ENCODE measurements at places on chromosomes 4 and X.

DNA sequence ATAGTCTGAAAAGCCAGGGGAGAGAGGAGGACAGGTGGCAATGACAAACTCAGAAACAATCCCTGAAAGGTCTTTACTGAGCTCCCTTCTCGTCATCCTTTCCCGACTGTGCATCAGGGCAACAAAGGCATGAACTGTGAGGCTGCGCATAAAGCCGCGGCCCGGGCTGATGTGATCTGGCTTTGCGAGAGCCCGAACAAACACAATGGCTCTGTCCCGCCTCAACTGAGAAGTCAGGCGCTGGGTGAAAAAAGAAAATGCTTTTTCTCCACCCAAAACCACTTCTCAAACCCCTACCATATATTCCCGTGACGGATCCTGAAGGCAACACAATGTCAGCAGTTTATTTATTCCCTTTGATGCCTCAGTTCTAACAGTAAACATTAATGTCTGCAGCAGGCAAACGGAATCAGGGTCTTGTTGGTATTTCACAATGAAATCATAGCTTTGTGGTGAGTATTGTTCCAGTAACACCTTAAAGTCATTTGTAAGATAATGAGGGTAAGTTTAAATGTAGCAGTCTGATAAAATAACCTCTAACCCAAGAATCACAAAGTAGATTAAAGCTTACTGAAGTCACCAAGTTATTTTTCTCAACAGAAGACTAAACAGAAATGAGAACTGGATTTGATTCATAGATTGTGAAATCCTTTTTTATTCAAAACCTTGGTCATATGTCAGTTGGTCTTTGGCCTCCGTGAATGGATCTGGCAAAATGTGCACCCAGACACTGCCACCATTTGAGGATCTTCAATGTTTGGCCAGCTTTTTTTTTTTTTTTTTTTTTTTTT is 67.4 kb downstream of the APBB2 start:
- DNase-seq: no peak

DNA sequence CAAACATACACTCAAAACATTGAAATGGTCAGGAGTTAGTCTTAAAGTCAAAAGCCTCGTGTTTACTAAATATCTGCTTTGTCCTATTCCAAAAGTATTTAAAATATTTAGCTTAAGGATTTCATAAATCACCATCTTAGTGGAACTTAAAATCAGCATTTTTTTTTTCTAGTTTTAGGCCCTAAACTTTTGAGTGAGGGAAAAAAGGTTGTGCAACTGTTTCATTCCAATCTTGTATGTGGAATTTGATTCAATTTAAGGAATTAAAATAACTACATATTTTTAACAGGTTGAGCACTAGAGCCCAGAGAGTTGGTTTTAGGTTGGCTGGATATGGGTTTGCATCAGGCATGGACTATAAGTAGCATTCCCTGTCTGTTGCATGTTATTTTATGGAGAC is 35.7 kb upstream of the ANK2 start:
- DNase-seq: no peak

DNA sequence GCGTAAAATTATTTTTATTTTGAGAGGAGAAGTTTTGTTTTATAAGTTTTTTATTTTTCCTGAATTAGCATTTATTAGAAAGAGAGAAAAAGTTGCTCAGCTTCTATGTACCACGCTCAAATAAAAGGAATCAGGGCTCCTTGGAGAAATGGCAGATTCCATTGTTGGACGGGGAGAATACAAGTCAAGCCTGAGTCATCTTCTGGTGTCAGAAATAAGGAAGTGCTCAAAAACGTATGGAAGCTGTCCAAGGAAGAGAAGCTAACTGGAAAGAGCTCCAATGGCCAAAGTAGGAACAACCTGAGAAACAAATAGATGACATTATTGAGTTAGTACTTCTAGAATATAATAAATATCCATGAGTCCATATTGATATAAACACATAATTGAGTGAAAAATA is 89.3 kb upstream of the NEIL3 start:
- DNase-seq: no peak

- no peak for DNase-seq
Measured at GRCh38 chr4:2925931-2926860, 37.0 kb downstream of the NOP14 start.

DNA sequence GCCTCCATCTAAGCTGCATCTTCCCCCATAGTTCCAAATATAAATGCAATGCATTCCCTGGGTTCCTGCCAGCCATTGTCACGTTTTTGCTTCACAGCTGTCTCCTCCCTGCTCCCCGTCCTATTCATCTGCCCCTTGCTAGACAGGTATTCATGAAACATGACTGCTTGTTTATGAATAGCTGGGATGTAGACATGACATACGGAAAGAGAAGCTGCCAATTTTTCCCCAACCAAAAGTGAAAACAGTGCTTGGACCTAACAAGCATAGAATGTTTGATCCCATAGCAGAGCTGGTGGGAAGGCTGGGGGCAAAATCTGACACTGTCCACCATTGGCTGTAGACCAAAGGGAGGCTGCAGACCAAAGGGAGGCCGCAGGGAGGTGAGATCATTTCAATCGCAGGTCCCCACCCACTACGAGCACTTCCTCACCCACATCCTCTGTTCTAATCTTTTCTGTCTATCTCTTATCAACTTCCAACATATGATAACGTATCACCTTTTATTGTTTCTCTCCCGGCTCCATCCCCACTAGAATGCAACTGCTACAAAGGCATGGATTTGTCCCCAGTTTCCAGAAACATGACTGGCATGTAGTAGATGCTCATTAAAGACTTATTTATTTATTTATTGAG is 8.5 kb upstream of the GYG2 start:
- DNase-seq: no peak

GRCh38 chrX:9227276-9227675 is 193.3 kb upstream of the FAM9B start:
- no peak for DNase-seq

DNA sequence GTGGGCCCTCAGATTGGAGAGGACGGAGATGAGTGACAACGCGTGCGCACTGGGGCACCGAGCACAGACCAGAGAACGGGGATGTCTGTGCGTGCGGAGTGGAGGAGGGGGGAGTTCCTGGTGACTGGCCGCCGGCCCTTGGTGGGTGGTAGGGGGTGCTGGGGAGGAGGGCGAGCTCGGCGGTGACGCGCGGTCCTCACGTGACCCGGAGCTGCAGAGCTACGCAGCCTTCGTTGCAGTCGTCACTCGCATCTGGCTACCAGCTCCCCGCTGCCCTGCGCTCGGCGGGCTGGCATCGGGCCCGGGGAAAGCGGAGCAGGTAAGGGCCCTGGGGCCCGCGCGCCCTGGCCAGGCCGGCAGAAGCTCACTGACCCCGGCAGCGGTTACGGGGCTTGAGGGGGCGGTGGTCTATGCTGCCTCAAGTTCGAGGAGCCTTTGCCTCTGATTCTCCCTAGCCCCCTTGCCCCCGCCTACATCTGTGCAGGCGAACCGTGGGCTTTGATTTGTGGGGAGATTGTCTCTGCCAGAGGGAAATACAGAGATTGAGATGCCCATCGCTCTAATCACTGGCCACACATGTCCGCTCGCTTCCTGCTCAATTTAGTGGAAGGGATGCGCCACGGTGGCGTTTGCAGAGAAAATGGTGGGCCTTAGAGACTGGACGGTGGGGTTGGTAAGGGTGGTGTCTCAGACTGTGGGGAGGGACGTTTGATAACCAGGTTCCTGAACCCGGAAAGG is at the start of gene ARMCX4:
ARMCX4 (plus strand) TSS at position 245 of the 738 bp plus-strand sequence. CDS start 3,134 bp downstream, outside the sequence.
- DNase-seq: peak; percentile 19

- no peak for DNase-seq
Measured at GRCh38 chrX:71533516-71533850, 579 bp downstream of the OGT start.

DNA sequence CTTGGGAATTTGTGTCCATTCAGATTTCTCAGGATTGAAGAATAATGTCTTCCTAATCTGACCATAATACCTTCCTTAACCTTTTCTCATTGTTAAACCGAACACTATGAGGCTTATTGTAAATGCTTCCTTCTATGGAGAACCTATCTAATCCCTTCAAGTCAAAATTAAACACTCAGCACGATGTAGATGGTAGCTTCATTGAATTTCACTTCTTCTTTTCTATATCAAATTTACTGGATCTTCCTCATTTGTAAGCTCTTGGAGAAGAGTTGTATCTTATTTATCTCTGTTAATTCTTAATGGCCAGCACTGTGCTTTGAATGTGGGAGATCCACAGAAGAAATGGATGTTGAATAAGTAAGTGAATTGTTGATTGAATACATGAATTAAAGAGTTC is 109.0 kb upstream of the RAPGEF2 start:
- no peak for DNase-seq

DNA sequence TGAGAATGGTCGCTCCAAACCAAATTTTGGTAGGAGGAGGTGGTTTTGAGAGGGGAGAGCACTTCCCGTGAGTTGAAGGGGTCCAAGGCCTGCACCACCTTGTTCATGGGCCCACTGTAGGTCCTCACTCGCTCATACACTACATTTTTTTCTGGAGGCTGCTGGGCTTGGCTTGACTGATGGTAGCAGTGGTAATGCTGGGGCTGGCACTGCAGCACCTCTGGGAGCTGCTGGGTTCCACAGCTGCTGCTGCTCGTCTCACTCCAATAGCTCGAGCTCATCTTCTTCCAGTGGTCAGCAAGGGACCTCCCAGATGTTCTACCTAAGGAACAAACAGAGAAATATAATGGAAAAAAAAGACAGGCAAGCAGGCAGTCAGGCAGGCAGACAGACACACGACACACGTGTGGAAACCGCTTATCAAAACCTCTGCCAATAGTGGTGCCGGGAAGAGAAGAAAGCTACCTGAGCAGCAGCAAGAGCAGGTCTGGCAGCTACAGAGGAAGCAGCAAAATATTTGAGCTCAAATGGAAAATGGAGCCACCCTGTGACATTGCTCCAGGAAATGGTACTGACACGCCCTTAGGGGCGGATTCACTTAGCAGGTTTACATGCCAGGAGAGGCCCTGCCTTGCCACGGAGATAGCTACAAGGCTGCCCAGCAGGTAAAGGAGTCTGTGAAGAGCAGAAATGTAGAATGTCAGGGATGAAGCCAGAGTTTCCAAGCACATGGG is at the start of gene POF1B:
POF1B (minus strand) TSS at position 492 of the 734 bp plus-strand sequence; CDS start at position 281, 211 bp downstream.
- no peak for DNase-seq

- DNase-seq: no peak
Measured at GRCh38 chrX:52341493-52341892, 27.3 kb upstream of the XAGE2 start.

DNA sequence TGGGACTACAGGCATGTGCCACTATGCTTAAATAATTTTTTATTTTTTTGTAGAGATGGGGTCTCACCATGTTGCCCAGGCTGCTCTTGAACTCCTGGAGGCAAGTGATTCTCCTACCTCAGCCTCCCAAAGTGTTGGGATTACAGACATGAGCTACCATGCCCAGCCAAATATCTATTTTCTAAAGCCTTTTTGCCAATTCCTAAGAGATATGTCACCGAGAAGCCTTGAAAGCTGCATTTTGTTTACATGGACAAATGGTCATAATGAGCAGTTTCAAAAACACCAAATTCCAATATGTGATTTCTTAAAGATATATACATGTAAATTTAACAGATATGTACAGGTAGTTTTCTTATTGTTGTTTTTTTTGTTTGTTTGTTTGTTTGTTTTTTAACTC is 33.0 kb upstream of the PGRMC2 start:
- no peak for DNase-seq

GRCh38 chr4:19675172-19675811 is 576.4 kb upstream of the SLIT2 start:
- DNase-seq: no peak
